Activated T-helper 9 cell treated with anti-CD3 and anti-CD28 coated beads, Interleukin-2, amount 50 U/mL, for 16 hours (primary cell): ENCODE measurements at places on chromosomes 7 and 10.

DNA sequence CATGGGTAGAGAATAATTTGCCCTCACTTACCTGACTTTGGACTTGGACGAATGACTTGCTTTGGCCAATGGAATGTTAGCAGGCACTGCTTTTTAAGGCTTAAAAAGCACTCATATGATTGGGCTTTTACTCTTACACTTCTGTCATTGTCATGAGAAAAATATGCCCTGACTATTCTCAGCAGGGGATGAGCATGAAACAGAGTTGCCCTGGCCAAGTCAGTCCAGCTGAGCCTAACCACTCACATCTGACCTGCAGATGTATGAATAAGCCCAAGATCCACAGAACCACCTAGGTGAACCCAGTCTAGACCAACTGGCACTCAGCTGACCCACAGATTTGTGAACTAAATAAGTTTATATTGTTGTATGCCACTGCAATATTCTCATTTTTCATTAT, 573.5 kb downstream of the TNS3 start:
- no peak for DNase-seq

- DNase-seq, result no peak
Observed at GRCh38 chr7:38907766-38908165, 1.2 kb downstream of the VPS41 start.

GRCh38 chr7:127769696-127770400, 117.9 kb downstream of the SND1 start:
- DNase-seq, result no peak

- no peak for DNase-seq
Observed at GRCh38 chr10:8034466-8035005, 20.0 kb upstream of the GATA3 start.
